Putamen (tissue), 1 donor: ENCODE measurements at places on chromosomes 5 and 9.

DNA sequence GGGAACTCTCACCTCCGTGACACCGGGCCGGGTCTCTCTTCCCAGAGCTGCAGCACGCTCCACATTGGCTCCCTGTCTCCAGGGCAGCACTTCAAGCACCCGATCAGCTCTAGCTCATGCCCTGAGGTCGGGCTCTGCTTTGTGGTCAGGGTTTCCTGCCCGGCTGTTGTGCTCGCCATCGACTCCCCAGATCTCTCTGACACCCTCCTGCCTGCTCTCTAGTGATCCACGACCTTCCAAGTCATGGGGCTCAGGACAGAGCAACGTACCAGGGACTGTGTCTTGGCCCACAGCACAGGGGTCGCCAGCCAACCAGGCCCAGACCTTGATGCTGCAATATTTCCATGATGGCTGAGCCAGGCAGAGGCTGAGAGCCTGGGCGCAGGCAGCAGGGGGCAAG is 45.1 kb downstream of the PRRT1B start:
- no peak for DNase-seq

DNA sequence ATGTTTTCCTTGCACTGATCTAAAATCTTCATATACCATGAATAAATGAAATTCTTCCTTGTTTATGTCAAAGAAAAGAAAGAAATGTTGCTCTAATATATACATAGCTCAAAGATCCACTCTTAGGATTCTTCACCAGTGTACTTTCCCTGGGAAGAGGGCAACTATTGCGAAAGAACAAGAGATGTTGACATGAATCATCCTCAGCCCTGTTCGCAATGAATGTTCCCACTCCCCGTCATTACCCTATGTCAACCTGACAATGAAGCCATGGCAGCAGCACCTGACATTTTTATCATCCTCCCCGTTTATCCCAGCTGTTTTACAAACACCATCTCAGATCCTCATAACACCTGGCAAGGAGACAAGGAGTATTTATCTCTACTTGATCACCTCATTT is 409.1 kb upstream of the GRIA1 start:
- peak; percentile 32 for DNase-seq

- no peak for DNase-seq
Measured at GRCh38 chr5:150389531-150390266, 23.0 kb downstream of the CD74 start.

DNA sequence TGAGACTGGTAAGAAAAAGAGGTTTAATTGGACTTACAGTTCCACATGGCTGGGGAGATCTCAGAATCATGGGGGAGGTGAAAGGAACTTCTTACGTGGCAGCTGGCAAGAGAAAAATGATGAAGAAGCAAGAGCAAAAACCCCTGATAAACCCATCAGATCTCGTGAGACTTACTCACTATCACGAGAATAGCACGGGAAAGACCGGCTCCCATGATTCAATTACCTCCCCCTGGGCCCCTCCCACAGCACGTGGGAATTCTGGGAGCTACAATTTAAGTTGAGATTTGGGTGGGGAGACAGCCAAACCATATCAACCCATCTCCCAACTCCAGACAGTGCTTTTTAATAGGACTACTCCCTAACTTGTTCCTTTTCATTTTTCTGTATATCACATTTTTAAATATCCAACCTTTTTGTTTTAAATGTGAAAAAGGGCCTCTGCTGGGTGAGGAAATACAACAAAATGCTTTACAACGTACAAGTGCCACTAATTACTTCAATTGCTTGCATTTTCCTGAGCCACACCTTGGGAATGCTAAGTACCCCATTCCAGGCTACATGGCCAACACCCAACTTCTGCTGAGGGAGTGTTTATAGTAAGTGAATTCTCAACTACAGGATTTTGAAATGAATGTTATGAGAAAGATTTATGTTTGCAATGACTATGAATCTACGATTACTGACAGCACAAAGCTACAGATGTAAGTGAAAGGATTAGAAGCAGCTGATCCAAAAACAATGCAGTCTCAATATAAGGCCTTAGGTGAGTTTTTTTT is 294.1 kb upstream of the CD180 start:
- no peak for DNase-seq

DNA sequence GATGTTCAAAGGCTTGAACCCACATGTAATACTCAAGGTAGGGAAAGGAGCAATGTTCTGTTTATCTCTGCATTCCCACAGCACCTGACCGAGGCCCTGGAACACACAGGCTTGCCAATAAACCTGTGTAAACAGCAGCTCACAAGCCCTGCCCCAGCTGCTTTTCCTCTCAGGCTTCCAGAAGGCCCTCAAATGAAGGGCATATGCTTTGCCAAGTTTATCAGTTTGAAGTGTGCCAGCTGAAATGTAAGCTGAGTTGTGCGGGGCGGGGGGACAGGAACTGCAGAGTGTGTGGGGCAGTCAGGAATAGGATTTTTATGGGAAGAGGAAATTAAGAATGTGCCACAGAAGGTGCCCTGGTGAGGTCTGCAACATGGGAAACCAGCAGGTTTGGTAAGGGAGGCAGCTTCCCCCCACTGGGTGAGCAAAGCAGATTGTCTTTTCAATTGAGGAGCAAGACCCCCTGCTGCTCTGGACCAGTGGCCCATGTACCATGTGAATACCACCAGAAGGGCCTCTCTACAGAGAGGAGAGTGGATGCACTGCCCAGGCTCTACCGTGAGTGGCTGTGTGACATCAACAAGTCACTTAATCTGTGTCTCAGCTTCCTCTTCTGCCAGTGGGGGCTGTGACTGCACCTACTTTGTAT is 194.8 kb downstream of the SPOCK1 start:
- no peak for DNase-seq

GRCh38 chr9:75429531-75430475 is 341.5 kb downstream of the OSTF1 start:
- DNase-seq = peak; percentile 24

- no peak for DNase-seq
Measured at GRCh38 chr5:1923766-1924165, 41.0 kb upstream of the IRX4 start.

DNA sequence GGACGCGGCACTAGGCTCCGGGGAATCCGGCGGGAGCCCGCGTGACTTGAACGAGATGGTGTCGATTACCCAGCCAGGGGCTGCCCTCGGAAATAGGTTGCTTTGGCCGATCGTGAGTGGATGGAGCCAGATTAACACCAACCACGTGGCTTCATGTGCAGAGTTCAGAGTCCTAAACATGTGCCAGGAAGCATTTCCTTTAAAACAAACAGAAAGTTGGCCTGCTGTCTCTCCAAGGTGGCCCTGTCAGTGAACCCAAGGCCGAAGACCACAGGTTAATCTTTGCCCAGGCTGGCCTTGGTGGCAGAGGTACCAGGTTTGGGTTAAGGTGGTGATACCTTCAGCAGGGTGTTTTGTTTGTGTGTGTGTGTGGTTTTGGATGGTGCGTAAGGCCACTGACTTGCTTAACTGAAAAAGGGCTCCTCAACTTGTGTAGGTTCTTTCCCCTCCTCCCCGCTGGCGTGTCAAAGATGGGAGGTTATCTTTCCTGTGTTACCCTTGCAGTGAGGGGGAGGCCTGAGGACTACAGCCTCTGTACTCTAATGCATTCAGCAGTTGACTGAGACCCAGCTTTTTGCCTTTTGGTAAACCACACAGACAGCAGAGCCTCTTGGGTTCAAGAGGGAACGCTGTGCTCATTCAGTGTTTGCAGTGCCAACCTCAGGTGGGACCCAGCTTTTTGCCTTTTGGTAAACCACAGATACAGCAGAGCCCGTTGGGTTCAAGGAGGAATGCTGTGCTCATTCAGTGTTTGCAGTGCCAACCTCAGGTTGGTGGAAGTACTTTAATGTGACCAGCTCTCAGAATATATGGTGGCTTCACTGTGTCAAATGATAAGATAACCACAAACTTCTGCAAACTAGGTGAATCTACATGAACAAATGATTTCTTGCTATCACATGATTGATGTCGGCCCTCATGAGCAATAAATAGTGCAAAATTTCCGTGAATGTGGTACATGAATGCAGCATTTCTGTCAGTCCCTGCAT is 1.4 kb downstream of the IQGAP2 start:
- DNase-seq = no peak

DNA sequence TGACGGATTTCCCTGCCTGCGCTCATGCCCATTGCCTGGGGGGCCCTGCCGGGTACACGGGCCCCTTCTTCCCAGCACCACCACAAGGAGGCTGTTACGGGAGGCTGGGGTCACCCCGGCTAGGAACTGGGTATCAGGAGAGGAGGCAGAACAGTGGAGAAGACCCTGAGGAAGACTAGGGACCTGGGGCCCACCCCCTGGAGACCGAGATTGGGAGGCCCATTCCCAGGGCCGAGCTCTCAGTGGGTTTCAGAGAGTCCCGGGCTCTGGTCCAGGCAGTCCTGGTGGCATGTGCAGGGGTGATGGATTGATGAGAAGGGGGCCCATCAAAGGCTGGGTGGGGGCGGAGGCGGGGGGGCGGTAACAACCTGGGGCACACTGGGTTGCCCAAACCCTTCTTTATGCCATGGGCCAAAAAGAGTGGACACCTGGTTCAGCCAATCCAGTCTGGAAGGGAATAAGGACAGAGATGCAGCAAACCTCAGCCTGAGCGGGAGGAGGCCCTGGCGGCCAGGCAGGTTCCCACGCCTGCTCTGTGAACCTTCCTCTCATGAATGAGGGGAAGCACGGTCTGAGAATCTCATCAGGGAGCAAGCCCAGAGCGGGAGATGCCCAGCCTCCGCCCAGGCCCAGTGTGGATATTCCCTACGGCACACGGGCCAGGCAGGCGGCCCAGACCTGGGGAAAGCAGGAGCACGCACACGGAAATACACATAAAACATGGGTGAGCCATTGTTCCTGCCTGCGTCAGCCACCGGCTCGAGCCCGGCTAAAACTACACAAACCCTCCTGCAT is 785 bp upstream of the P4HA2 start:
- no peak for DNase-seq

DNA sequence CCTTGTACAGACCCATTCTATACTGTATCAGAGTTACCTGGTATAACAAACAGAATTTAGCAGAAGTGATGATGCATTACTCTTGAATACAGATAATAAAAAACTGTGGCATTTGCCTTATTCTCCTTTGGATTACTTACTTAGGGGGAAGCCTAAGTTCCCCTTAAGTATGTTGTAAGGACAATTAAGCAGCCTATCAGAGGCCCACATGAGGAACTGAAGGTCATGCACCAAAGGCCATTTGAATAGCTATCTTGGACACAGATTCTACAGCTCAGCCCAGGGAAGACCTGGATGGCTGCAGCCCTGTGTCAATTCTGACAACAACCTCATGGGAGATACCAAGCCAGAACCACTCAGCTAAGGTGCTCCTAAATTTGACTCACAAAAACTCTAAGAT is 125.2 kb downstream of the RAPGEF6 start:
- DNase-seq = no peak
